Natural killer cell (primary cell): ENCODE measurements at places on chromosomes 5 and 9. TPM values are rescaled to one million over a fixed set of nuclear protein-coding genes. Genes with fewer than 3 reads are reported as not detected.

GRCh38 chr5:66851306-66851705, 255.1 kb downstream of the MAST4 start:
- no peak for DNase-seq
- no peak overlapping the region for H3K27ac ChIP-seq
- no peaks in the 10 kb centered on the region for H3K4me1 ChIP-seq
- H3K36me3 ChIP-seq, result no peaks in the 10 kb centered on the region
- H3K27me3 ChIP-seq, result no peaks in the 10 kb centered on the region

GRCh38 chr5:179375236-179375685, 30.0 kb upstream of the ADAMTS2 start:
- no peaks in the 10 kb centered on the region for H3K36me3 ChIP-seq
- H3K4me3 ChIP-seq, result no peak overlapping the region
- no peaks in the 10 kb centered on the region for H3K27me3 ChIP-seq
- DNase-seq, result no peak
- H3K4me1 ChIP-seq, result no peaks in the 10 kb centered on the region

DNA sequence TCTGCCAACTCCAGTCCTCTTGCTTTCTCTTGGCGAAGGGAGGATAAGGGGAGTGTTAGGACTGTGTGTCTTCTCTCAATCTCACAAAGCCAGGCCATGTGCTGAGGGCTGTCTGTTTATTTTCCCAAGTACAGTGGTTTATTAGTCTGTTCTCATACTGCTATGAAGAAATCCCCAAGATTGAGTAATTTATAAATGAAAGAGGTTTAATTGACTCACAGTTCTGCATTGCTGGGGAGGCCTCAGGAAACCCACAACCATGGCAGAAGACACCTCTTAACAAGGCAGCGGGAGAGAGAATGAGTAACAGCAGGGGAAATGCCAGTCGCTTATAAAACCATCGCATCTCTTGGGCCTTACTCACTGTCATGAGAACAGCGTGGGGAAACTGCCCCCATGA, 36.2 kb upstream of the CKS2 start:
- no peaks in the 10 kb centered on the region for H3K27me3 ChIP-seq
- H3K4me1 ChIP-seq, result peaks cover 5% of the 10 kb centered on the region
- DNase-seq, result no peak
- H3K27ac ChIP-seq, result no peak overlapping the region
- no peak overlapping the region for H3K4me3 ChIP-seq

- no peaks in the 10 kb centered on the region for H3K4me1 ChIP-seq
- no peak for DNase-seq
- no peaks in the 10 kb centered on the region for H3K36me3 ChIP-seq
- no peaks in the 10 kb centered on the region for H3K27me3 ChIP-seq
- H3K27ac ChIP-seq, result no peak overlapping the region
- no peak overlapping the region for H3K4me3 ChIP-seq
Observed at GRCh38 chr5:158020555-158021418, 161.8 kb upstream of the CLINT1 start.

DNA sequence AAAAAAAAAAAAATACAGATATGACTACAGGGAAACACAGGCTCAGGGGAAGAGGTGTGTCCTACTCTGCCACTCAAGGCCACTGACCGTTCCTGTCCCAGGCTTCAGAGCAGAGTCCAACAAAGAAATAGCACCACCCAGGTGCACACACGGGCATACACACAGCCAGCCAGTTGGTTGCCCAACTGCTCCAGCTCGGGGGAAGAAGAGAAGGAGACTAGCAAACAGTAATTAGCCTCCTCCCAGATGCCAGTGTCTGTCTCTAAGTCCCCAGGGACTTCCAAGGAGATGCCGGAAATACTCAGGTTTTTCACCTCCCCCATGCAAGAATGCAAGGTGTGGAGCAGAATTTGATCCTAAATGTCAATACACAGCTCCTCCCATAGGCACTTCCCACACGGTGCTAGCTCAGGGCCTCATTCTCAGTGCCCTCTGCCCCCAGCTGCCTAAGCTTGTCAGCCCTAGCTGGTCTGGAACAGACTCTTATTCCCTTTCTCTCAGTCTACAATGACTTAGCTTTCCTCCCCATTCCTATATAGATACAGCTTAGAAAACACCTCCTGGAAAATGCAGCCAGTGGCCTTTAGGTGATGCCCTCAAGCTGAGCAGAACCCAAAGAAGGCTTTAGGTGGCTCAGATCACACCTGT, 1.7 kb downstream of the MYORG start:
- no peak for DNase-seq
- H3K4me1 ChIP-seq, result peaks cover 30% of the 10 kb centered on the region
- H3K36me3 ChIP-seq, result no peaks in the 10 kb centered on the region
- no peaks in the 10 kb centered on the region for H3K27me3 ChIP-seq
- no peak overlapping the region for H3K27ac ChIP-seq

Gene SPINK5
- total RNA-seq, result not detected
